ENCODE measurements at places on chromosomes 7 and 10. TPM values are rescaled to one million over a fixed set of nuclear protein-coding genes. Genes with fewer than 3 reads are reported as not detected.

Gene NUP205
- 72.3 TPM for total RNA-seq

Gene PTPRZ1
- total RNA-seq: not detected

Gene MARVELD1
- total RNA-seq: 2.7 TPM

Gene ZNF487
- total RNA-seq: 7.7 TPM

Gene SLC13A1
- not detected for total RNA-seq

Gene GJC3
- not detected for total RNA-seq

Gene HTR5A
- not detected for total RNA-seq

Gene MAT1A
- total RNA-seq: not detected

Gene GIMAP7
- total RNA-seq: 251 TPM

Gene PLAC9
- not detected for total RNA-seq

Gene TWIST1
- 0.14 TPM for total RNA-seq

Gene TUBAL3
- total RNA-seq: not detected

Gene UCMA
- not detected for total RNA-seq

Gene HK1
- 122 TPM for total RNA-seq

Gene ZNF438
- total RNA-seq: 2.9 TPM

Gene CHRM2
- not detected for total RNA-seq

Gene JAKMIP3
- 0.45 TPM for total RNA-seq

Gene KLF14
- total RNA-seq: not detected

Gene SFTPD
- total RNA-seq: not detected

Gene ZC3HAV1
- total RNA-seq: 137 TPM

Gene ADAMTS14
- not detected for total RNA-seq

Gene TMEM178B
- total RNA-seq: 2.6 TPM

Gene OR2A7
- 4.5 TPM for total RNA-seq

Gene GRM3
- not detected for total RNA-seq

Gene RELN
- not detected for total RNA-seq

Gene CCDC186
- 20.0 TPM for total RNA-seq

Gene RTKN2
- total RNA-seq: 8.3 TPM

Gene ACBD7
- total RNA-seq: 4.5 TPM

Gene NDUFB2
- total RNA-seq: 165 TPM

Gene VAX1
- not detected for total RNA-seq

Gene MEOX2
- not detected for total RNA-seq

Gene PRLHR
- not detected for total RNA-seq

Gene SDK1
- total RNA-seq: 0.45 TPM

Gene GPR26
- not detected for total RNA-seq

Gene HOXA5
- not detected for total RNA-seq

Gene NPM3
- 27.9 TPM for total RNA-seq

Gene BLOC1S2
- 45.0 TPM for total RNA-seq

Gene MMP21
- not detected for total RNA-seq

Gene PRF1
- 57.4 TPM for total RNA-seq

Gene C7orf33
- total RNA-seq: not detected

Gene COL28A1
- total RNA-seq: not detected

Gene TRPV6
- not detected for total RNA-seq

Gene SUGCT
- 0.29 TPM for total RNA-seq
